HCT116 (cell line): ENCODE measurements at places on chromosomes 3 and 15.

- no peak for DNase-seq
Observed at GRCh38 chr3:60919296-60919695, 332.0 kb downstream of the FHIT start.

GRCh38 chr15:86611417-86612040 is 531.9 kb downstream of the AGBL1 start:
- DNase-seq: no peak

DNA sequence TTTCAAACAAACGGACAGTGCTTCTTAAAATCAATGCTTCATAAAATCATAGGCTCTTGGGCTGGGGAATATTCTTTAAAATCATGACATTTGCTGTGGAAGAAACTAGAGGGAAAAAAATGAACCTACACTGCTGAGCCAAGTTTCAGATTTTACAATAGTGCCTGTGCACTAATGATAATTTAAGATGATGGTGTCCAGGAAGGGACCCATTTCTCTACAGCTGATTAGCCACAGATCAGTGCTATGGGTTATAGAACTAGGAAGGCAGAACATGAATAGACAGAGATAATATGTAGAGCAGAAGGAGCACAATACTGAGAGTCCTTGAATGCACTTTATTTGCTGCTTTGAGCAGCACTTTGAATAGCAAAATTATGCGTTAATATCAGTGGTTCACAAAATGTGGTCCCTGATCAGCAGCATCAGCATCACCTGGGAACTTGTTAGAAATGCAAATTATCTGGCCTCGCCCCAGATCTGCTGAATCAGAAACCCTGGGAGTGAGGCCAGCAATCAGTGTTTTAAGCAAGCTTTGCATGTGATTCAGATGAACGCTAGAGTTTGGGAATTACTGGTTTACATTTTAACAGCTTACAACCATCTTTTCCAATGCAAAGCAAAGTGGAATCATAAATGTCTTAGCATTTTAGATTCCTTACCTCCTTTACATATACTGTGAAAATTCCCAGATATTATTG is 135.8 kb upstream of the ANKRD28 start:
- no peak for DNase-seq

DNA sequence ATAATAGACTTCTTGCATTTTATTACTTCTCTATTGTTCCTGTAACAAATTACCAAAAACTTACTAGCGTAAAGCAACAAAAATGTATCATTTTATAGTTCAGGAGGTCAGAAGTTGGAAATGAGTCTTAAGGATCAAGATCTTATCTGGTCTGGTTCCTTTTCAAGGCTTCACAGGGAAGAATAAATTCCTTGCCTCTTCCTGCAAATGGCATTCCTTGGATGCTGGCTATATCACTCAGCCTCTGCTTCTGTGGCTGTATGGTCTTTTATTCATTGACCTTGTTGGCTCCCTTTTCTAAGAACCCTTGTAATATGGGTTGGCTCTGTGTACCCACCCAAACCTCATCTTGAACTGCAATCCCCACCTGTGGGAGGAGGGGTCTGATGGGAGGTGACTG is 478.4 kb upstream of the THBS1 start:
- DNase-seq: no peak

DNA sequence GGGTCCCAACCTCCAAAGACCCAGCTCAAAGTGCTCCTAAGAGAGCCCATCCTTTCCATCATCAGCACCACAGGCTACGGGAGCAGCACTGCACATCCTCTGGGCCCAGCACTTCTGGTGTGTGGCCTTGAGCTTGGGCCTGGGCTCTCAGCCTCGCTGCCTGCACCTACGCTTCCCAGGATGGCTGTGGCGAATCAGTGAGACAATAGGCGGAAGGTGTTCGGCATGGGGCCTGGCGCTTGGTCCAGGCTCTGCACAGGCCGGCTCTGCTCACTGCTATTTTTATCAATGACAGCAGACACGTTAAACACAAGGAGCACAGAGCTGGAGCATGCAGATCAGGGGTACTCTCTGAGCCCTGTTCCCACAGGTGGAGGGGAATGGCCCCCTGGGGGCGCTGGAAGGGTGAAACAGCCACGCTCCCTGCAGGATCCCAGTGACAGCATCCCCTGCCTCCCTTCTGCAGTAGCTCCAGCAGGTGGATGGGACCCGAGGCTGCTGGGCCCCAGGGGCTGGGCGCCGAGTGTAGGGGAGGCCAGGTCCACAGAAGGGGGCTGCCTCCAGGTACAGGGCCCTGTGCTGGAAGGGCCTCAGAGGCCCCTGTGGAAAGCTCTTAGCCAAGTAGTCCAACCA is 90.0 kb upstream of the RPL32 start:
- no peak for DNase-seq

- DNase-seq: no peak
Observed at GRCh38 chr15:85693277-85693676, 101.4 kb downstream of the KLHL25 start.
